ENCODE measurements at places on chromosomes 7 and 10.

GRCh38 chr7:123260428-123260960, 60.7 kb upstream of the SLC13A1 start:
- DNase-seq, result no peak

DNA sequence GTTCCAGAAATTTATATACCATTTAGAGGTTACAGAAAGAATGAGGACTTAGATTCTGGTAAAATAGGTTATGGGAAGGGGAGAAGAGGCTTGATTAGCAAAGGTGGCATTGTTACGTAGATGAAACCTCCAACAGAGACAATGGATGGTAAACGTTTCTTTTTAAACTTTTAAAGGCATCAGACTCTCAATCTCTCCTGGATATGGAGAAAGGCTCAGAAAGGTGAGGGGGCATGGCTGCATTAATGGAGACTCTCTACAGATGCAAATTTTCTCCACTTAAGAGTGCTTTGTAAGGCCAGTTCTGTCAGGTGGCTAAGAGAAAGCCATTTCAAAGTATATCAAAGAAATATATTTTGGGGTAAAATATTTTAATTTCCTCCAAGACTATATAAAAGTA, 240.9 kb upstream of the PTER start:
- no peak for DNase-seq

GRCh38 chr7:98719396-98719795, 102.3 kb downstream of the NPTX2 start:
- no peak for DNase-seq

GRCh38 chr10:3712707-3713106, 72.3 kb downstream of the KLF6 start:
- no peak for DNase-seq

GRCh38 chr7:51290304-51290637, 26.3 kb downstream of the COBL start:
- DNase-seq, result no peak

DNA sequence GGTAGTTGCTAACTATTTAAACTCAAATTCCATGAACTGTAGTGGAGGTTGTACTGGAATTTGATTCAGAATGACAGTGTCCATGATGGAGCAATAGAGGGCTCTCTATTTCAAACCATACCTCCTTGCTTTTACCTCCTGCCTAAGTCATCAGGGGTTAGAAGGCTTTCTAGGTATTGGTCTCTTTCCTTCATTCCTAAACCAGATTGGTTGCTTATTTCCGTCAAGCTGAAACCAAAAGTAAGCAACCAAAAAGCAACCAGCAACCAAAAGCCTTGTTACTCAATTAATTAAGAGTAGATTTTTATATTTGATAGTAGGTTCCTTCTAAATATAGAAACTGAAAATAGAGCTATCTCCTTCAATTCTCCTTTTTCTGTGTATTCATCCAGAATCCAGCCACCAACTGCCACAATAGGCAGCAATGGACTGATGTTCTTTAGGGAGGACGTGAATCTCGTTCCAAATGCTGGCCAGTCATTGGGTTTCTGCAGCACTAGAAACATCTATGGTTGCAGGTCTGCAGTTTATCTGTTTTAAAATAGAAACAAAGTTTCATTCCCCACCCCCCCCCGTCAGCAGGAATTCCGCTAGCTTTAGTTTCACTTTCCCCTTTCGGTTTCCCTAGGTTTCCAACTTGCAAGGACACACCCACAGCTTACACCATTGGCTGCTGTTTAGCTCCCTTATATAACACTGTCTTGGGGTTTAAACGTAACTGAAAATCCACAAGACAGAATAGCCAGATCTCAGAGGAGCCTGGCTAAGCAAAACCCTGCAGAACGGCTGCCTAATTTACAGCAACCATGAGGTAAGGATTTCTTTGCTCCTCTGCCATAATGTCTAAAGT, at the start of gene IFIT1:
TSS of gene IFIT1 (plus strand) at position 717 of the 850 bp plus-strand sequence. CDS start at position 807, 90 bp downstream.
- DNase-seq, result no peak

- no peak for DNase-seq
Observed at GRCh38 chr10:2974083-2974482, 93.3 kb upstream of the PFKP start.

GRCh38 chr10:61902445-61903220, 1.1 kb downstream of the ARID5B start:
- no peak for DNase-seq

- DNase-seq, result no peak
Observed at GRCh38 chr7:72292794-72293193, 119.3 kb downstream of the CALN1 start.

DNA sequence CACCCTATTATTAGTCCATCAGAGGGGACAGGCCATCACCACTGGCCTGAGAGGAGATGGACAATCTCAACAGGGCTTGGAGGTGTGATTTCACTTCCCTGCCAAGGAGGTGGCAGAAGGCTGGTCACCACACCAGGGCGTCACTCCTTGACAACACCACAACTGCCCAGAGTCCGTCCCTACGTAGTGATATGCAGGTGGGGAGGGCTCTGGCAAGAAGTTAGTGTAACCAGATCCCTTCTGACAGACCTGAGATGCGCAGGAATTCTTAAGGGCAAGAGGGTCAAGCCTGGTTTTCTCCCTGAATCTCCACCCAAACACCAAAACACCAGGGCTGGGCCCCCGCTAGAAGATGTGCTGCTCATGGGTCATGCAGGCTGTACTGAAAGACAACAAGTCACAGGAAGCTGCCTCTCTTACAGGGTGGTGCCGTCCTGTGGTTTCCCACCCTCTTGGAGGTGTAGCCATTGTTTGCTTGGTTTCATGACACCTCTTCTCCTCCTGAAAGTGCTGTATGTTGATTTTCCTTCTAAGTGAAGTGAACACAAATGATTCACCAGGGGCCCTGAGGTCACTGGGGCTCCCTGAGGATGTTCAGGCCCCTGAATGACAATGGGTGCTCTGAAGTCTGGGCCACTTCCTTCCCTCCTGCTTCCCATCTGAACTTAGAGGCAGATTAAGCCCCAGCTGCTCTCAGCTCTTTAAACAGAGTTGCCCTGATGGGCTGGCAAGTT, 27.1 kb downstream of the ATXN7L1 start:
- DNase-seq, result no peak

DNA sequence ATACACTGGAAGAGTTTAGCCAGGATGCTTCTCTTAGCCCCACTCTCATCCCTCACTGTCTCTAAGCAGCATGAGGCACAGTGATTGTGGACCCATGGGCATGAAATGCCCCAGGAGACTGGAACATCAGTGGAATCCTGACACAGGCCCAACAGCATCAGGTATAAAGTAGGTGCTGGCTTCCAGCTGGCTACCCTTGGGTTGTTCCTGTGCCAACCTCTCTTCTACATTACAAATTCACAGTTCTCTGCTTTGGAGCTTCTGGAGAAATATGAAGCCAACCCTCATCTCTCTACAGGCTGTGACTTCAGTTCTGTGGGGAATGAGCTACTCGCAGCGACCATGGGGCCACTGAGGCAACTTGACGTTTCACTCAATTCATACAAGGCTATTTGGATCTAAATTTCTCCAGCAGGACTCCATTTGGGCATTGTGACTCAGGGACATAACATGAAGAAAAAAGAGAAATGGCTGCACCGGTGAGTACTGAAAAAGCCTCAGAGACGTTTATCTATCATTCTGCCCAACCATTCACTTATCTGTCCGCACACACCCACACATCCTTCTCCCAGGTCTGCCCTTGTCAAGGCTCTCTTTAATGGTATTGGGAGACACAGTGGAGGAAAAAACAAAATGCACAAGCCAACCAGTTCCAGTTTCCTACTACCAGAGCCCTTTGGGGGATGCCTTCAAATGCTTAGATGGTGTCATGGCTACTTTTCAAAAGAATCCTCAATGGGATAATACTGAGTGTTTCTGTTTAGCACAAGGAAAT, 35.4 kb upstream of the TM9SF3 start:
- DNase-seq, result no peak

DNA sequence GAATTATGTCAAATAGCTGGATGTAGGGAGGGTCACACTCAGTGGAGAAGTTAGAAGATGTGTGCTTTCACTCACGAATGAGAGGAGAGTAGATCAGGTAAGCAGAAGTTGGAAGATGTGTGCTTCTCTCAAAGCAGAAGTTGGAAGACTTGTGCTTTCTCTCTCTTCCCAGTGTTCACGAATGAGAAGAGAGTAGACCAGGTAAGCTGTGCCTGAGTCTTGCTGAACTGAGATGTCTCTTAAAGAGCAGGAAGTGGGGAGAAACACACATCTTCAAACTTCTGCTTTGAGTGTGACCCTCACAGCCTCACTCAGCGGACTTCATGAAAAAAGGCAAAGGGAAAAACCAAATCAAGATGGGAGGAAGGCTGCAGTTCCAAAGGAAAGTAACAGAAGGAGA, 7.0 kb upstream of the TMEM243 start:
- DNase-seq, result no peak

- no peak for DNase-seq
Observed at GRCh38 chr10:106619346-106619745, 545.2 kb downstream of the SORCS1 start.

DNA sequence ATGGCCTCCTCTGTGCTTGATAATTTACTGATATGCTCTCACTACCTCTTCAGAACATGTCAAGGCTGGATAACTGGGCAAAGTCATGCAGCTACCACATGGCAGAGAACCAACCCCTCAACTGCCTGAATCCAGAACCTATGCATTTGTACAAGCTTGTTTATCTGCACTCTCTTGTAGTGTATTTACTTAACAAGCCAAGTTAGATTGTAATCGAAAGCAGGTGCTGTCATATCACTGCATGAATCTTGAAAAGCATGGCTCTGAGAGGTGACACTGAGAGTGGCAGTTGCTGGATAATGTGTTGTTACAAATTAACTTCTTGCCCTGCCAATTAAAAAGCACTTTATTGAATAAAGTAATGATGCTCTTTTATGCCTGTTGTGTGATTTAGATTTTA, 588.6 kb downstream of the NRG3 start:
- DNase-seq, result no peak
